Activated CD4-positive, alpha-beta T cell treated with anti-CD3 and anti-CD28 coated beads for 36 hours (primary cell): ENCODE measurements at places on chromosomes 7 and 10.

DNA sequence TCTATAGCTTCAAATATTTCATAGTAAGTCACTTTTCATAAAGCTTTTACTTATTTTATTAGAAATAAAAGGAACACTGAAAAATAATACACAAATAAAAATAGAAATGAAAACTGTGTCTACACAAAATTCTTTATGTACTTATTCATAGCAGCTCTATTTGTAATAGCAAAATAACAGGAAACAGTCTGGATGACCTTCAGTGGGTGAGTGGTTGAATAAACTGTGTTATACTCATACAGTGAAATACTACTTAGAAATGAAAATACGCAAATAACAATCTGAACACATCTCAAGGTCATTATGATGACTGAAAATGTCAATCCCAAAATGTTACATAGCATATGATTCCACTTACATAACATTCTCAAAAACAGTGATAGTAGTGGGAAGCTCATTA is 138.7 kb upstream of the PCLO start:
- DNase-seq = no peak

DNA sequence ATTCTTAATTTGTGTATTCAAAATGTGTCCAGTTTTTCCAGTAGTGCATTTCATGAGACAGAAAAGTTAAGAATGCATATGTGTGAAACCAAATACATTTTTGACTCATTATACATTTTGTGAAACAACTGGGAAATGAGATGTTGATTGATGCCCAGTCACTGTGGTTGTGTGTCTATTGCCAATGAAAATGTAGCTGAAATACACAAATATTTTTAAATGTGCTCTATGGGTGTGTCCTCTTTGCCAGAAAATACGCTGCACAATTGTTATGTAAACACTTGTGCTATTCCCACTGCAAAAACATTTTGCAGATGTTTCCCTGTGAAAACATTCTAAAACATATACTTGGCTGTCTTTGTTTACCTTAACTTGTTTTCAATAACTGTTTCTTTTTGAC is 395.2 kb downstream of the TFEC start:
- no peak for DNase-seq

GRCh38 chr7:30347226-30348082 is 63.1 kb downstream of the ZNRF2 start:
- no peak for DNase-seq

- no peak for DNase-seq
These were observed 616.3 kb upstream of the IGFBP3 start for GRCh38 chr7:46537191-46537905.

DNA sequence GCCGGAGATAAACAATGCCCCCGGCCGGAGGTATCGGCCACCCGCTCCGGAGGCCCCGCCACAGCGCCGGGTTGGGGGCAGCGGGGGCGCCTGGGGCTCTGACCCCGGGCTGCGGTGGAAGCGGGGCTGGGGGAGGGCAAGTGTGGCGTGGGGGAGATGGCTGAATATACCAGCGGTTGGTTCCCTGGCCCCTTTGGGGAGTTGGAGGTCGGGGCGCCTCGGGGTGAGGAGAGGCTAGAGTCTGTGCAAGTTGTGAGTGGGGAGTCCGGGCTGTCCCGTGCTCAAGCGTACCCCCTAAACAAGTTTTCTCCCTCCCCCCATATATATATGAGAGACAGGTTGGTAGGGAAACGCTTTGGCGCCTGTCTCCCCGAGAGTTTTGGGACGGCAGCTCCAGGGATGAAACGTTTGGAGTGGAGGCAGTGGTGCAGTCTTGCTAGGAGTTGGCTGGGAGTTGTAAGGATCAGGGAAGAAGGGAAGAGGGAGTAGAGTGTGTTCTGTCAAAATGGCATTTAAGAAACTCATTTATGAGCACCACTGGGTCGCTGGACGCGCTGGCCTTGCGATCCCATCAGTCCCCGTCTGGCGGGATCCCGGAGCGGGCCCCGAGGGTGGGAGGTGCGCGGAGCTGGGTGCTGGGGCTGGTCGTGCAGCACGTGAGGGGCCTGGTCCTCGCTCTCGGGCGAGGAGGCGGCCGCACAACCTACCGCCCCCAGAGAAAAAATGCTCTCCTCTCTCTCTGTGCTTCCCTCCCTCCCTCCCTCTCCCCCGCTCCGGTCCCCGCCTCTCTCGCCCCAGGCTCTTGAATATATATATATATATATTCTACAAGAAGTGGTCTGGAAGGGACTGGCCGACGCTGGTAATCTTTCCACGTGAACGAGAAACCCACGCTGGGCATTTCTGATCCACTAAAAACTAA is 1.1 kb downstream of the TET1 start:
- DNase-seq = peak; percentile 24
